ENCODE measurements at places on chromosomes 3 and 15.
A peak's percentile ranks its signal among the peaks of the same experiment; 100 is the strongest.

DNA sequence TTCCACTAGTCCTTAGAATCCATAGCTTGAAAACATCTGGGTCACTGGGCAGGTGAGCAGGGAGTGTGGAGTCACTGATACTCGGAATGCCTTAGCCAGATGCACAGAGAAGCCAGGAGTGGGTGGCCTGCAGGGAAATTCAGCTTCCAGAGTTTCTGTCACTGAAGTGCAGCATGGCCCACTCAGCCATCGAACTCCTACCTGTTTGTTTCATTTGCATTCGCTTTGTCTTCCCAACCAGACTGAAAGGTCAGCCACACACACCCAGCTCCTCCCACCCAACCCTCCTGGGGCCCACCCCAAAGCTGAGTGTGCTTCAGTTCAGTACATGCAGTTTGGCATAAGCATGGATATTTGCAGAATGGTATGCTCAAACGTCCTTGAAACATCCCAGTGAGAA is 124.5 kb upstream of the ATP10A start:
- DNase-seq, result no peak

- no peak for DNase-seq
These were observed 39.9 kb downstream of the OIP5 start for GRCh38 chr15:41292521-41292920.

DNA sequence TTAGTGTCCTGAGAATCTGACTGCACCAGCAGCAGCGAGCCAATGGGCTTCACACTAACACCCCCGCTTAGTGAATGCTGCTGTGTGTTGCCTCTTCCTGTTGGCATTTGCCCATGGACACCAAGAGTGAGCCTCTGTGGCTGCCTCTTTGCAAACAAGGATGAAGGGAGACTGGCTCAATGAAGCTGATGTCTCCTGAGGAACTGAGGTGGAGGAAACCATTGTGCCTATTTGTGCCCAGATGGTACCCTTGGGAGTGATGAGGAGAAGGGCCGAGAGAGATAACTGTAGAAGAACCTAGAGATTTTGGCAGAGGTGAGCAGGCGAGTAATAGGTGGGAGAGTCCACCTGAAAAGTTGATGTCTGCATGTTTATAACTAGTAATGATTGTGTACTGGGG is 51.2 kb downstream of the IL20RB start:
- DNase-seq, result no peak

DNA sequence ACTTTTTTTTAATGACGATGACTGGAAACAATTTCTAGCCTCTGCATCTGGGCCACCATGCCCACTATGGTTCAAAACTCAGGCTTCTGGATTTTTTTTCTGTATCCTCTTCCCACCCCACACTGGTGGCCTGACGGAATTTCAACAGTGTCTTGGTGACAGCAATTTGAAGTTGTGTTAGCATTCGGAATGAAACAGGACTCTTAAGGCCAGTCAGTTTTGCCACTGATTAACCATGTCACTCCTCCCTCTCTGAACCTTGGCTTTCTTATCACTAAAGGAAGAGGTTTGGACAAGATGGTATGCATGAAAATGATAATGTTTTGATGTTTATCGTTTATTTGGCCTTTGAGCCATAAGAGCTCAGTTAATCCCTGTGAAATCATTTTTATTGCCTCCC is 41.6 kb upstream of the BDH1 start:
- DNase-seq, result no peak

- no peak for DNase-seq
These were observed 83.0 kb downstream of the CNTN3 start for GRCh38 chr3:74531491-74531890.

- DNase-seq, result no peak
These were observed 18.2 kb downstream of the PTH1R start for GRCh38 chr3:46895761-46896160.

- no peak for DNase-seq
These were observed 25.5 kb upstream of the POLR2M start for GRCh38 chr15:57681011-57681410.

- DNase-seq, result no peak
These were observed 39.7 kb downstream of the ARHGEF3 start for GRCh38 chr3:56761887-56762651.

DNA sequence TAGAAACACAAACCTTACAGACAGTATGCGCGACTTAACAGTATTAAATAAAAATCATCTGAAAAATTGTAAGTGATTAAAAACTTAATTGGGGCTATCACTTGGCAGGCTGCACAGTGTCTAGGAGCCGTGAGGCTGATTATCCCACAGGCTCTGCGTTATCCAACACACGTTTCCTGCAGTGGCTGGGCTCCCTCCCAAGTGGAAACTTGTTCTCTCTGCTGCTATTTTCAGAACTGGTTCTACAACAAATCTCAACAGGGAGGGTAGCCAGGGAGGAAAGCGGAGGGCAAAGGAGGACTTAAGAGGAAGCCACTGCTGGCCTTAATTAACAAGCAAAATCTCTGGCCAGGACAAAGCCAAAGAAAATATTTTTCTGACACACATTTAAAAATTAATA is 555.2 kb downstream of the MAGI1 start:
- DNase-seq, result no peak

DNA sequence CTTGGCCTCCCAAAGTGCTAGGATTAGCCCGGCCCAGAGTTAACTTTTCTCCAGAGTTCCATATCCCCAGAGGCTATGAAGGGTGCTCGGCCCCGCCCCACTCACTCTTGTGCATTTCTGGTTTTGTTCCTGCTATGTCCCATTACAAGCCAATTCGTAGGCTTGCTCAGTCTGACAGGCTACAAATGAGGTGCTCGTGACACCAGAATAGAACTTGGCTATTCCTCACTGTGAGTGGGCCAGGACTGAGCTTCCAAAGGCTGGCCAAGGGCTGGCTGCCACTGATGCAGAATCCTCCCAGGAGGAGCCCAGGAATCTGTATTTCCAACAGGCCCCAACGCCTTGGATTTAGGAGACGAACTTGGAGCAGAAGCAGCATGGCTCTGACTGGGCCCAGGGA is 282.7 kb upstream of the C2CD4B start:
- DNase-seq, result no peak

GRCh38 chr3:151412989-151413388 is 28.4 kb upstream of the P2RY12 start:
- DNase-seq, result no peak

GRCh38 chr15:27506752-27507151 is 535.8 kb downstream of the GABRG3 start:
- DNase-seq, result no peak

GRCh38 chr3:152047465-152047864 is 174.0 kb downstream of the SUCNR1 start:
- no peak for DNase-seq

- DNase-seq, result no peak
These were observed 978.8 kb downstream of the NAALADL2 start for GRCh38 chr3:175837962-175838361.

DNA sequence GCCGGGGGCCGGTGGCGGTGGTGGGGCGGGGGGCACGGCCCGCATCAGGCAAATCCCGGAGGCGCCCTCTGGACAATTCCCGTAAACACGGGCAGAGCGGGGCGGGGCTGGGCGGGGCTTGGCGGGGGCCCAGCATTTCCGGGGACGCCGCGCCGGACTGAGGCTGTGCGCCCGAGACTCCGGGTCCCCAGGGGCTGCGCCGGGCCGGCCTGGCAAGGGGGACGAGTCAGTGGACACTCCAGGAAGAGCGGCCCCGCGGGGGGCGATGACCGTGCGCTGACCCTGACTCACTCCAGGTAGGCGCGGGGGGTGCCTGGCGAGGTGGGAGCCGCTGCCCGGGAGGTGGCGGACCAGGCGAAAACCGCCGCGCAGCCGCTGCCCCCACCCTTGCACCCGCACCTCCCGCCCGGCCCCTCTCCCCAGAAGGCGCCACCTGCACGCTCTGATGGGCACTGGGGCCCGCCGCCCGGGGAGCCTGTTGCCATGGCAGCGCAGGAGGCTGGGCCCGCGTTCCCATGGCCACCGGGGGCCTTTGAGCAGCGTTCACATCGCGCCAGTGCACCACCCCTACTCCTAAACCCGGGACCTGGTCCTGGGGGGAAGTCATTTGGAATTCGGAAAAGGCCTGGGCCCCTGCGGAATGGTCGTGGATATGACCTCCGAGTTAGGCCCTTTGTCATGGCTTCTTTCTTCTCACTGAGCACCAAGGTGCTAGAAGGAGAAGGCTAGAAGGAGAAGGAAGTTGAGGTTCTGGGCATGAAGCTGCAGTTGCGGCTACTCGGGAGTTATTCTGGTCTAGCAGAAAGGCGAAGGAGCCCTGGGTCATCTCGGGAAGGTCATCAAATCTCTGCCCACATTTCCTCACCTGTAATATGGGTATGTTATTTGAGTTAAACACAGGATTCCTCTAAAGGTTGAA is 16.1 kb upstream of the SEMA4B start:
- DNase-seq, result peak; percentile 59

DNA sequence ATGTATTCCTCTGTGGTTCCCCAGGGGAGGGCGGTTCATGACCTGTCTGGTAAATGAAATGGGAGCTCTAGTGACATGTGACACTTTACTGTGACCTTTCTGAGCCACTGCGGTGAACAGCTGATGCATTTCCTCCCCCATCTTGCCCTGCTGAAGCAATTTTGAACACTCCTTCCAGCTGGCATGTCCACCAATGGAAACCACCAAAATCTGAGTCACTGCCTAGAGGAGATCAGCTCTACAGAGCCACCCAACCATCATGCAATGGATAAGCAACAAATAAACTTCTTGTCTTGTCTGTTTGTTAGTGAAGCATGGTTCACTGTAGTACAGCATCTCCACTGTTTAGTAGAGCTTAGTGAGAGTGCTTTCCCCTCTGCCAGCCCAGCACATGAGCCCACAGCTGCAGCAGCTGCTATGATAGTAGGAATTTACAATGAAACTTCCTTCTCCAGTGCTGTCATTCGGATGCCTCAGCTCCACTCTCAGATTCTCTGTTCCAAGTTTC is 479.4 kb downstream of the NTRK3 start:
- no peak for DNase-seq

- DNase-seq, result no peak
These were observed 14.1 kb downstream of the ZDHHC3 start for GRCh38 chr3:44961888-44962287.

GRCh38 chr3:101262393-101263240 is 57.8 kb downstream of the IMPG2 start:
- DNase-seq, result no peak

DNA sequence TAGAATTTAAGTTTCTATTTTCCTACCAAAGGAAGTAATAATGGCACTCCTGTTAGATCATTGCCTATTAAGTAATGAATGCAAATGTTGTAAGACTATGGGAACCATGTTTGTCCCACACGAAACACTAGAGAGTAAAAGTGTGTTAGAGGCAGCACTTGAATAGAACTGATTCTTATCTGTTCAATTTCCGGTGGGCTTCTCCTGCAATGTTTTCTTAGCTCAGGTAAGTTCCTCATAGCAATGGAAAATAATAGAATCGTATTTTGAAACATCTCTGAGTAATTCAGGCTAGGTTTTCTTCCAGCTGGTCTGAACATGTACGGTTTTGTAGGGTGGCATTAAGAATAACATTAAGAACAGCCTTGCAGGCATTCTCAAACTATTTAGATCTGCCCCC is 145.3 kb upstream of the LIPC start:
- DNase-seq, result no peak

DNA sequence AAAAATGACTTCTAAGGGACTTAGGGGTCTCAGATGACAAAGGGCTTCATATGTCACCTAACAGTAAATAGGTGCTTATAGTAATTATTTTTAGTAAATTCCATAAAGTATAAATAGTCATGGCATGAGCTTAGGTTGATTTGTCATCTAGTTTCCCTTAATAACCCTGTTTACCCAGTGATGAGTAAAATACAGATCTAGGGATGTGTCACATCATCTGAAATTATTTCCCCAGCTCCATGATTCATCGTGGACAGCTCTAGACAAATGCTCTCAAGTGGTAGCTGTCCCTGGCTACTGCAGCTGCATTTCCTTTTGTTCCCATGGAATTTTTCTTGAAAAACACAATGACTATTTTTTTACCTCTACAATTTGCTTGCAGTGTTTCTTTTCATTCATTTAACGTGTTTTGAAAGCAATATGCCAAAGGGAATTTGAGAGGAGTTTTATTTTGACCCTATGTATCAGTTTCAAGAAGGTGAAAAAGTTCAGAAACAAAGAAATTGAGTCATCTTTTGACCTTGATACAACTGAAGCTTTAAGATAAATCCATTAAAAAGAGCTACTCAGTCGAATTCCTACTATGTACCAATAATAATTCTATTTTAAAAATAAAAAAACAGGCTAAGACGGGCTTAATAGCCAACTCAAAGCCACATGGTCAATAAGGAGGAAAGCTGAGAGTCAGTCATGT is 241.6 kb downstream of the KCNMB2 start:
- DNase-seq, result no peak

- DNase-seq, result no peak
These were observed 6.3 kb downstream of the ABCC5 start for GRCh38 chr3:184011230-184011876.

DNA sequence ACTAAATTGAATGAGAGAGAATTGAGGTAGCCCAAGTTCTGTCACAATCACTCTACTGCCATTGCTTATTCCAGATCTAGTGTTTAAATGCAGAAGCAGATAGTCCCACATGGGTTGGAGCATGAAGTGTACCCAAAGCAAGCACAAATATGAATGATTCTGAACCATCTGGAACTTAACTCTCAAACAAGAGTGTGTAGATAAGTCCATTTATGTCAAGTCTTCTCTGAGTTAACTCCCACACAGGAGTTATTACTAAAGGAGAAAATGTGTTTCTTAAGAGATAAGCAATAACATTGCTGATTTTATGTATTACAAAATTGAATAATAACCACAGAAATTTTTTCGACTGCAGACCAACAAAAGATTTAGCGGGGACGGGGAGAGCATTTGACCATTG is 33.6 kb downstream of the PAQR9 start:
- DNase-seq, result no peak

DNA sequence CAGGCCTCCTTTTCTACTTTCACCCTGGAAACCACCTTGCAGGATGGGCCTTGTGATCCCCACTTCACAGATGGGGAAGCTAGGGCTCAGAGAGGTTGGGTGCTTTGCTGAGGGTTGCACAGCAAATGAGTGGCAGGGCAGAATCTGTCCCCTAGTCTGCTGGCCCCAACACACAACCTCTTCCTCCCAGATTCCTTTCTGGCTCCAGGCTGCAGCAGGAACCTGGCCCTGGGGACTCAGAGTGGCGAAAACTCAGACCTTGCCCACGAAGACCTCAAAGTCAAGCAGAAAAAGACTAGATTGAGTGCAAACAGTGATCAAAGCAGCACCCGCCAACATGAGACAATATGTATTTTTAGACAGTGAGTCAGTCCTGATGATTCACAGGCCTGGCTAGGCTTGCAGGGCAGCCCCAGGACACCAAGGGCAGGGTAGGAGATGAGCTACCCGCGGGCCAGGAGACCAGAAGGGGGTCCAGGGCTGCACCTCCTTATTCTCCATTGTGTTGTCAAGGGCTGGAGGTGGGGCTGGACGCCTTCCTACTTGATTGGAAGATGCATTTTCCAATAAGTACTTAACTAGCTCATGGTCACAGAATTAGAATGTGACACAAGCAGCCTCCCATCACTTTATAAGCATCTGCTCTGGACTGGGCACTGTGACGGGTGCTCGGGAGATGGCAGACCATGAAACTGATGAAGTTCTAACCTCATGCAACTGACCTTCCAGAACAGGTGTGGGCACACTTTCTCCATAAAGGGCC is 23.9 kb downstream of the GOLGA6L2 start:
- no peak for DNase-seq
